ENCODE measurements at places on chromosomes 7 and 10.

DNA sequence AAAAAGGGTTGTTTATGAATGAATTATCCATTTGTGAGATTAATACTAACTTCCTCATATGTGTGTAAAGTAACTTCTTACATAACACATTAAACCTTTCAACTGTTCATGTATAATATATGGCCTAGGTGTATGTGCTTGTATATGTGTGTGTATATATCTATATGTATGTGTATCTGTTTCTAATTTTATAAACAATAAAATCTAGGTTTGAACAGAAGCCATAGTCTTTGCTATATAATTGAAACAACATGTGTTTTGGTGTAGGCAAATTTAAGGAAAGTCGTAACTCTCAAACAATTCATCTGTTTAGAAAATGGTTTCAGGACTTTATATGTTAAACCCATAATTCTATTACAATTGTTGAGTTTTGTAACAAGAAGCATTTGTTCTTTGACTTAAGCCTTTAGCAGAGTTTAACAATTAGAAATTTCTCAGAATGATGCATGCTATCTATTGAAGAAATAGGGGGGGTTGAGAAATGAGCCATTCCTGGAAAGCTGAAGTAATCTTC lies 103.3 kb downstream of the BBS9 start:
- DNase-seq = no peak

- no peak for DNase-seq
Observed at GRCh38 chr10:397321-398068, 262.2 kb downstream of the ZMYND11 start.

GRCh38 chr10:6778992-6779701 lies 199.1 kb upstream of the PRKCQ start:
- DNase-seq = peak; percentile 47

- DNase-seq = peak; percentile 69
Observed at GRCh38 chr10:119686465-119687191, 35.4 kb downstream of the BAG3 start.

DNA sequence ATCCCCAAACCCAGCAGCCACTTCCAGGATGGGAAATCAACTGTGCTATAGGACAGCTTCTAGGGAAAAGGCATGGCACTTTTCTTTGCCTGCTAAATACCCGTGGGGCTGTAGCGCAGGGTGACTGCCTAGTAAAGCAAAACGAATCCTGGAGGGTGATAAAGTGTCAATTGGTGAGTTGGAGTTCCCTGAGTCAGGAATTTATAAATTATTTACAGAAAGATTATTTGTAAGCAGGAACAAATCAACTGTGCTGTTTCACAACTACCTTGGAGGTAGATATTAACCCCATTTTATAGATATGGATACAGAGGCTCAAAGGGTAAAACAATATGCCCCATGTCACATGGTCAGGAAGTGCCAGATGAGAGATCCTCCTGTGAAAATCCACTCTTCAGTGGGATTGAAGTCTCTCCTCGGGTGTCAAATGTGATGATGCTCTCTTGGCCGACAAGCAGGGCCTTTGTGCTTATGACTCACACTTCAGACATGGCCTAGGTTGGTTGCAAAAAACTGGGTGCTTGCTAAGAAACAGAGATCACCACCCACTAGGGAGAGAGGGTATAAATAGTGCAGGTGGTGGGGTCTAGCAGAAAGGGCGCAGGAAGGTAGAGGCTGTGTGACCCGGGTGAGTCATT lies 383.2 kb upstream of the ZMIZ1 start:
- peak; percentile 56 for DNase-seq

DNA sequence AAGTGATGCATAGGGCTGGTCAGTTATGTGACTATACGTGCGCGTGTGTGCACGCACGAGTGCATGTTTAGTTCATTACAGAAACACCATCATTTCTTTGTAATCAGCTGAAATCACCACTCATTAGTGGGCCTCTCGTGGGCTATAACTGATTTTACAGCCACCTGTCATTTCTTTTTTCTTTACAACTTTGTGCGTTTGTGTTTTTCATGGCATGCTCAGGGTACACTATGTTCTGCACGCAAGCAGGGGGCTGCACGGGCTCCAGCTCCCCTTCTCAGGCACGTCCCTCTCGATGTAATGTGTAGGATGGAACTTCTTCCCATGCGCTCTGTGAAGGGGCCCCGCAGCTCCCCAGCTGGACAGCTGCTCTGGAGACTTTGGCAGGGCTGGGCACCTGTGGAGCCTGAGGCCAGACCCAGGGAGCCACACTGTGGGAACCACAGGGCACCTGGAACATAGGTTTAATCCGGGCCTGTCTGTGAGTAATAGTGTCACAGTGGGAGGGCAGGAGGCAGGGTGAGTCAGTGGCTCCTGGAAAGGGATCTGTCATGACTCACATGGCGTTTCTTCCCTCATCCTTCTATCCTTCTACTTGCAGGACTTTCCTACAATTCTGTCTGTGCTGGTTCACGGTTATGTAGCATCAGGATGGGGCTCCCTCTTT lies 4.9 kb downstream of the GCK start:
- peak; percentile 94 for DNase-seq

- no peak for DNase-seq
Observed at GRCh38 chr10:98312349-98312748, 44.4 kb upstream of the LOXL4 start.

DNA sequence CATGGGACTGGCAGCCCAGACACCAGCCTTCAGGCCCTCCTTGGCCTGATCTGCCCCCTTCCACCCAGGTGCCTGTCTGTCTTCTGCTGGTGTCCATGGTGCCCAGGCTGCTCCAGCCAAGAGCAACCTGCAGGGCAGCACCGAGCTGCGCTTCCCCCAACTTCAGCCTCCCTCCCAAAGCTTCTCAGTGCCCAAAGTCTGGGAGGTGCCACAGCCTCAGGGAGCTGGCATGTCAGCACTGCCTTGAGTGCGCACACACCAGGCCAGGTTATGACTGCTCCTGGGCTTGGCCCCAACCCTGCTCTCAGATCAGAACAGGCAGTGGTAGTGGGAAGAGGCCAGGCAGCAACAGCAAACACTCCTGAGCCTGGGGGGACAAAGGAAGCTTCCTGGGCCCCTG lies 304.6 kb upstream of the NRG3 start:
- DNase-seq = no peak

DNA sequence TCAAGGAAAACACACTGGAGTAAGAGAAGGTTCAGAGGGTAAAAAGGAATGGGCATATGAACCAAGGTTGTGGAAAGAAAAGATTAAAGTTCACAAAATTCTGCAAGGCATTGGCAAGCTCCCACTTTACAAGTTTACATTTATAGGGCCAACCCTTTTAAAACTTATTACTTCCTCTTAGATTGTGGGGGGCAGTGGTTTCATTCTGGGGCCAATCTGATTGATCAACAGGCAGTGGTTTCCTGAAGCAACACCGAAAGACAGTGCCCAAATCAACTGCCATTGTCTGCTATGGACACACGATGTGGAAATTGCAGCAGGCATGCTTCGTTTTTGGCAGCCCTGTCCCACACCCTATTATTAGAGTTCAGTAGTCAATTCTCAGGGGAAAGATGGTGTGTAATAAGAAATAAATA lies 154.0 kb downstream of the SGMS1 start:
- DNase-seq = no peak

- DNase-seq = no peak
Observed at GRCh38 chr7:7720750-7721621, 2.6 kb upstream of the RPA3 start.

DNA sequence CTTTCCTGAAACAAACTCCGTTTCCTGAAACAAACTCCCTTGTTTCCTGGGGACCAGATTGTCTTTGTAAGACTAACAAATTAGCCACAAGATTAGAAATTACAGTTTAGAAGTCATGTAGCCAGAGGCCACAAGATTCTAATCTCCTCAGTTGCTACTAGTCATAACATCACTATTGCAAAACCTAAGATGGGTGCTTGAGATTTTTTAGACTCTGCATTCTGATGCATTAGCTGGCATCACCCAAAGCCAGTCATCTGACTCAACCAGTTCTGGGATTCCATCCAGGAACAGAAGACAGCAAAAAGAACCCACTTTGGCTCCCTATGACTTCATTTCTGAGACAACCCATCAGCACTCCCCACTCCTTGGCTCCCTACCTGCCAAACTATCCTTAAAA lies 367.9 kb upstream of the MBL2 start:
- DNase-seq = no peak

DNA sequence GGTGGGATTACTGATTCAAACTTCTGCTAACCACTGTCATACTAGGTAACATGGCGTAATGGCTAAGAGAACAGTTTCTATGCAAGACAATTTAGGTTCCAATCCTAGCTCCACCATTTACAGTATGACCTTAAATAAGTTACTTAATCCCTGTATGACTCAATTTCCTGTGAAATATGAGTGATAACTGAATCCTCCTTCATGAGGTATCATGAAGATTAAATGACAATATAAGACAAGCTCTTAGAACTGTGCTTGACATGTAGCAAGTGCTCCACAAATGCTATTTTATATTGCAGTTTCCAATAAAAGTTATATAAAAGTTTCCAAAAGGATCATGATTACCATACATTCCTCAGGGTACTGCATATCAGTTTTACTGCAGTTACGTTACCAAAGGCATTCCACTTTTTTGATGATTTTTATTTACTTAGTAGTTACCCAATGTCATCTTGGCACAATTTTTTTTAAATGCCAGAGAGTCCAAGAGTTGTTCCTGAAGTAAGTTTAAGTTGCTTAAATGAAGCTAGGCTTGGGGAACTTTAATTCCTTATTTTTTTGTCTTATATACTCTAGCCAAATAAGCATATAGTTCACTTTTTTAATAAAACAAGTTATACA lies 7.1 kb downstream of the DOCK4 start:
- no peak for DNase-seq

DNA sequence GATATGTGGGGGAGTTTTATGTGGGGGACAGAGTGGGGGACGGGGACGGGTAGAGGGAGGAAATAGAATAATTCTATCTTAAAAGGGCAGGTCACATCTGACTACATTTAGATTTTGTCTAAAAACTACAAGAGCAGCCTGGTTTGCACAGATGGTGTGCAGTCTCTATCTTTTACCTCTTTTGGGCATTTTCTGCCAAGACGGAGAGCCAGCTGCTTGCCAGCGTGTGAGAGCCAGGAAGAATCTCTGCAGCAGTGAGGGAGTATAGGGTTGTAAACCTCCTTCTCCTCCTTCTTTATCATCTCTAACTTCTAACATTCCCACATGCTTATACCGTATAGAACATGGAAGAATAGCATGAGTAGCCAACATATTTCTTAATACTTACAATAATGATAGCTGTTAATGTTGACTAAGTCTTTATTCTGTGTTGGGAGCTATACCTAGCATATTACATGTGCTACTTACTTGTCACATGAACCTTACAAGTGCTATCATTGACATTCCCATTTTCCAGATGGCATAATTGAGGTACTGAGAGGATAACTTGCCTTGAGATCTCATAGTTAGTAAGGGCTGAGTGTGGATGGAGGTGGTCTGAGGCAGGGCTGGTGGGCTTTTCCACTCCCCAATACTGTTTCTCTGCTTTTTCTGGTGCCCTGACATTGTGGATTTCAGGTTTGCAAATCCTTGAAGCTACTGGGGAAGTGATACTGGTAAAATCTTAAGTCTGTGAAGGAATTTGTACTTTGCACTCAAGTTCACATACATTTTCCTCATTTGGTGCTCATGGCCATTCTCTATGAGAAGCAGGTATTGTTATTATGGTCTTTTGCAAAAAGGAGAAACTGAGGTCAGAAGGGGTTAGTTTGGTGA lies 1.1 kb downstream of the ENTPD1 start:
- DNase-seq = no peak

GRCh38 chr10:123359539-123359938 lies 205.3 kb downstream of the BUB3 start:
- no peak for DNase-seq

DNA sequence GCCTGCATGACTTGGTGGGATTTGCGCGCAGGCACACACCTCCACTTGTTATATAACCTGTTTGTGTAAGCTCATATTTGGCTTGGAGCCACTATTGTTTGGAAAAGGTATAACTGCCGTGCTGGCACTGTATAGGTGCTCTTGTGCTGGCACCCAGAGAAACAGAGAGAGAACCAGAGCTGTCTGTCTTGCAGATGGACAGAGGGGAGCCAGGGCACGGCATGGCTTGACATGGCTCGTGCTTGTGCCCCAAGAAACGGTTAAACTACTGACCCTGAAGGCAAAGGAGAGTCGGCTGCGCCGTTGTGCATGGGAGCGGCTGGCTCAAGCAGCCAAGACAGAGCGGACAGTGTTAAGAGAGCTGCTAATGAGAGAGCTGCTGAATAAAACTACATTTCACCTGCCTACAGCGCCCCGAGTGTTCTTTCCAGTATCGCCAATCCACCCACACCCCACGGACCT lies 23.2 kb downstream of the RAPGEF5 start:
- DNase-seq = no peak

GRCh38 chr10:77338143-77338542 lies 299.5 kb downstream of the KCNMA1 start:
- no peak for DNase-seq

DNA sequence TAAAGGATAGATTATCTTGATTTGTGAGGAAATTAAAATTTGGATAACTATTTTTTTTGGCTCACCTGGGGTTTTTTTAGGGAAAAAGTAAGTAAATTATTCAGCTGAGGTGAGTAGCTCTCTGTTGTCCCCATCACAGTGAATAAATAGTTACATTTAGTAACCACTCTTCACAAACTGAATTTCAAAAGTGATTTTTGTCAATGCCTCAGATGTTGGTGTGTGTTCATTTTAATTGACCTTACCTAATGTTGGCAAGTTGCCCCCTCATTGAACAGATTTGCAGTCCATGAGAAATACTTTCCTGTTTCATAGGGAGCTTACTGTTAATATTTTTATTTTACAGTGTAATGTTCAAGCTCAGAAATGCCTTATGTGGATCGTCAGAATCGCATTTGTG lies 18.3 kb downstream of the PLEKHA1 start:
- no peak for DNase-seq

DNA sequence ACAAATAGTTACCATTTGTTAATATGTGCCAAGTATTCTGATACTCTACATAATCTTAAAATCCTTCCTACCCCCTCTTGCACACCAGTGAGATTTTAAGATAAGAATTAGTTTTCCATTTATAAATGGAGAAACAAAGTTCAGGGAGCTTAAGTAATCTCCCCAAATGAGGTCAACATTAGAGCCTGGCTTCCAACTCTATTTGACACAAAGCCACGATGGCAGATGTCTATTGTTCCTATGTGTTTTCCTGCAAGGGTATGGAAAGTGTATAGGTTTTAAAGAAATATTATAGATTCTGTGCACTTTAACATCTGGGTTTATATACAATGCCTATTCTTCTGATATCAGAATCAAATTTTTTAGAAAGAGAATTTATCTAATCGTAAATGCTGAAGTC lies 143.9 kb upstream of the SEMA3C start:
- DNase-seq = no peak

DNA sequence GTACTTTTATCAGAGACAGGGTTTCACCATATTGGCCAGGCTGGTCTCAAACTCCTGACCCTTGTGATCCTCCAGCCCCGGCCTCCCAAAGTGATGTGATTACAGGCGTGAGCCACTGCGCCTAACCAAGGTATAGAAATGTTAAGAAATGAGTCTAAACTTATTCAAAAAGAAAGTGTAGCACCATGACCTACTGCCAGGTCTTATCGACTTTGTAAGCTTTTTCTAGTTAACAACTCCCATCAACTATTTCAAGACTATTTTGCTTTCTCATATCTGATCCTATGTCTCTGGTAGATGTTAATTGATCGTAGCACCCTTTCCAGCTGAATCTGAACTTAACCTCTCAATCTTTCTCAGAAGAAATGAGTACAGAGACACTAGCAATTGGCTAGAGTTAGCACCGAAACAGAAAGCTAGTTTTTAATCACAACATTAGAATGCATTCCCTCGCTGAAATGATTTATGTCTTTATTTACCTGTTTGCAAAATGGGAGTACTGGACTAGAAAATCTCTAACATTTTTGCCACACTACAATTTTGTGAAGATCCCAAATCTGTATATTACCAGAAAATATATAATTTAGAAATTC lies 114.0 kb upstream of the HGF start:
- DNase-seq = no peak

- DNase-seq = no peak
Observed at GRCh38 chr10:116637830-116638229, 17.1 kb downstream of the PNLIPRP2 start.

Data from H54 (cell line).